GM12891 (cell line): ENCODE measurements at places on chromosomes 2 and 18.

DNA sequence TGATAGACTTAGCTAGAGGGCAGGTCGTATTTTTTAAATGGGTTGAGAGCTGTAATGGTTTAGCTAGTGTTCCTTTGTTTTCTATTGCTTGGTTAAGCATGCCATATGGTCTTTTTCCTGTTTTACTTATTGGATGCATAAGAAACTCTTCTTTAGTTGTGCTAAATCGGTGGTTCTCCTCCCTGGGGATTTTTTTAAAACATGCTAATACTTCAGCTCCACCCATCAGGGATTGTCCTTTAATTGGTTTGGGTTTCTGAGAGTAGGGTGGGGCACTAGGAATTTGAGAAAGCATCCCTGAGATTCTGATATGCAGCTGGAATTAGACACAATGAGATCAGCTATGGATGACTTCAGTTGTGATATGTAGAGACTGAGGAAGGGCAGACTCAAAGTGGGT lies 497.2 kb downstream of the THSD7B start:
- no peak for DNase-seq

- no peak for DNase-seq
Observed at GRCh38 chr18:70190529-70190928, 15.0 kb downstream of the RTTN start.

GRCh38 chr2:3169106-3169870 lies 208.3 kb downstream of the EIPR1 start:
- DNase-seq = no peak

- DNase-seq = no peak
Observed at GRCh38 chr2:151138507-151138906, 123.2 kb downstream of the RBM43 start.

GRCh38 chr2:11395389-11395788 lies 51.0 kb upstream of the ROCK2 start:
- no peak for DNase-seq

DNA sequence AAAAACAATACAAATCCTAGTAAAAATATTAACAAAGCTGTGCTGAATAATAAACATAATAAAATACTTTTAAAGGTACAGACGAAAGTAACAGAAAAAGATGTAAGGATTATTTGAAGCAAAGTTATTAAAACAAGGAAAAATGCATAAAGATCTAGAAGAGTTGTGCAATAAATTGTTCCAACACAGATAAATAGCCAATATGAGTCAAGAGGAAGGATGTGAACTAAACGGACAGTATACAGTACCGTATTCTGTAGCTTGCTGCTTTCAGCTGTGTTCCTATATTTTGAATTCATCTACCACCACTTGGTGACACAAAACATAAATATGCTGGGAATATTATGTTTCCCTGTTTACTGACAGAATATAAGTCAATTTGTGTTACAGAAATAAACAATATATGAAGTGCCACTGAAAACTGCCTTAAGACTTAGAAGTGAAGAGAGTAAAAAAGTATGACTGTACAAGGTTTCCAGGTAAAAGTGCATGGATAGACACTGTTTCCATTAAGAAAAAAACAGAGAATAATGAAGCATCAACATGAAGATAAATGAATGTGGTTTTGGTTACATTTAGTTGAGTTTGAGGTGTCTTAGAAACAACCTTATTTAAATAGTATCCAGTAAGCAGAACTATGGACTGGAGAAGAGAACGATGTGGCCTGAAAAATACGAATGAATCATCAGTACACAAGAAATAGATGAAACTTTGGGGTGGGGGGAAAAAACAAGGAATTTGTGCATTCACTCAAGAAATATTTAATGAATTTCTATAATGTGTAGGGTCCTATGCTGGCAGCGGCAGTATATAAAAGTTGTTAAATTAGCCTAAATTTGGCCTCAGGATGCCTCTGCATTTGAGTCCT lies 13.1 kb downstream of the PPP3R1 start:
- no peak for DNase-seq

GRCh38 chr2:56580242-56580641 lies 396.5 kb downstream of the CCDC85A start:
- no peak for DNase-seq

GRCh38 chr2:31049916-31050588 lies 88.2 kb downstream of the GALNT14 start:
- DNase-seq = no peak

GRCh38 chr2:106792671-106793070 lies 93.3 kb downstream of the ST6GAL2 start:
- DNase-seq = no peak

GRCh38 chr2:54928719-54929118 lies 121.5 kb downstream of the RTN4 start:
- DNase-seq = no peak

GRCh38 chr2:20103530-20103929 lies 52.1 kb upstream of the LAPTM4A start:
- DNase-seq = no peak

DNA sequence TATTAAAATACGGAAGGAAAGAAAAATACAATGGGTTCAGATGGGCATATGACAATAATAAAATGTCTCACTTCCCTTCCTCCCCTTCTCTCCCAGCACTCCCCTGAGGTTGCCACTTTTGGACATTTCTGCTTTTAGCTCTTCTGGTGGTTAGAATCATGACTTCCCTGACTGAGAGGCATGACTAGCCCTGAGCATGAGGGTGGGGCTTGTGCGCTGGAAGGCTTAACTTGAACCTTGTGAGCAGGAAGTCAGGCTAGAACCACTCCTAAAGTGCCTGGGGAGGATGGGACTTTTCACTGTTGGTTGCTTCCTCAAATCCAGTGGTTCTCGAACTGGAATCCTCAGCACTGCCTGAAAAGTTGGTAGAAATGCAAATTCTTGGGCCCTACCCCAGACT lies 19.7 kb upstream of the ARHGAP25 start:
- no peak for DNase-seq

DNA sequence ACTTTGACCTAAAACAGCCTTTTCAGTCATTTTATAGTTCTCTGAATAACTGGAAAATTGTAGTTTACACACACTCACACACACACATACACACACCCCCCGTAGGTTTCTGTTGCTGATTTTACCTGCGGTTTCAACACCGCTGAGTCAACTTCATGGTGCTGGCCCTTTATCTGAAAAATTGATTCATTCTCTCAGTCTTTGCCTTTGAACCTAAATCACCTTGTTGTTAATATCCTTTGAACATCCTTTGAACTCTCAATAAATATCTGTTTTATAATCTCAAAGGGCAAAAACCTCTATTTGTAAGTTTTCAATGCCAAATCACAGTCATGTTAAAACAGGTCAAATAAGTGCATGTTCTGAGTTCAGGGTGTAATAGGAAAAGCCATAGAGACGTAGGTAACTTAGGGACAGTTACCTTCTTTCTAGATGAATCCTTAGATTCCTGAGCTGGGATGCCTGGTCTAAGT lies 109.0 kb upstream of the BZW1 start:
- no peak for DNase-seq

- no peak for DNase-seq
Observed at GRCh38 chr2:221104361-221104811, 467.7 kb downstream of the EPHA4 start.

DNA sequence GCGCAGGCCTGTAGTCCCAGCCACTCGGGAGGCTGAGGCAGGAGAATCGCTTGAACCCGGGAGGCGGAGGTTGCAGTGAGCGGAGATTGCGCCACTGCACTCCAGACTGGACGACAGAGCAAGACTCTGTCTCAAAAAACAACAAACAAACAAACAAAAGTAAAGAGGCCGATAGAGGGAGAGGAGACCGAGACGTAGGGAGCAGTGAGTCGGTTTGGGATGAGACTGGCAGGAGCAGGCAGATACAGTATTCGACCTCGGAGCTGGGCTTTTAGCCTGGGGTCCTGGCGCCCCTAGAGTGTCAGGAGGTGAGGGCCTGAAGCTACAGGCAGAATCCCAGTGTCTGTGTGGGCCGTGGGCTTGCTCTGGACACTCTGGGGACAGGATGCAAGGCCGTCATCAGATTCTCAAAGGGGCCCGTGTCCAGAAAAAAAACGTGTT lies 51.2 kb downstream of the SLC4A1AP start:
- DNase-seq = no peak

DNA sequence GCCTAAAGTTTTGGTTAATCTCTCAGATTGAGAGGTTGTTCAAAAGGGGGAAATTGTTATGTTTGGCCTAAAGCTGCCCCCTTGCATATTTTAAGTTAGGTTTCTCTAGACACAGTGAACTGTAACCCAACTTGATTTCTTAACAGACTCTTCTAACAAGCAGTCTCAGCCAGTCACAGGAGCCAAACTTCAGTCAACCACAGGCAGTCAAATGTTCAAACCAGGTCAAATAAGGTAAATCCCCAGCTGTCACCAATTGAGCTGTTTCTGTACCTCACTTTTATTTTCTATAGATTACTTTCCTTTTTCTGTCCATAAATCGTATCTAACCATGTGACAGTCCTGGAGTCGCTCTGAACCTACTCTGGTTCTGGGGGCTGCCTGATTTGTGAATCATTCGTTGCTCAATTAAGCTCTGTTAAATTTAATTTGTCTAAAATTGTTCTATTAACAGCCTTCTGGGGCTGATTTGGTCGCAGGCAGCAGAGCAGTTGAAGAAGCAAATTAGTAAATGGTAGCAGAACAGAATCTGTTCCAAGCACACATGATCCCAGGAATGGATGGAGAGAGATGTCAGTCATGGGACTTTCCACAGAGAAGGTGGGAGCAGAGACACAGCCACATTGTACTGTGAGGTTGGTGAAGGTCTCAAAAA lies 16.4 kb upstream of the NFU1 start:
- peak; percentile 25 for DNase-seq

DNA sequence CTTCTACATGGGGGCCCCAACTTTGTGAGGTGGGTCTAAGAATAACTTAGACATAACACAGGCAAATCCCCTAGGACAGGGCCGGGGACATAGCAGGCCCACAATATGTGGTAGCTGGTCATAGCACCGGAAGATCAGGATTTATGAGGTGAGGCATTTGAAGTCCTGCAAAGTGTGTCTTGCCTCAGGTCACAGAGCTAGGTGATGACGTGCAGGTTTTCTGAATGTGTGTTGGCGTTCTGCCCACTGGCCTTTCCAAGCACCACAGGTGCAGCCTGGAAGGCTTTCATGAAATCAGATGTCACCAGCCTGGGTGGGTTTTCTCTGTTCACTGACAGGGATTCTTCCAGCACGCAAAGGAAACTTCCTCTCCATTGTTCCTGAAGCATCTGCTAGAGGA lies 119.1 kb downstream of the LRATD1 start:
- DNase-seq = no peak

DNA sequence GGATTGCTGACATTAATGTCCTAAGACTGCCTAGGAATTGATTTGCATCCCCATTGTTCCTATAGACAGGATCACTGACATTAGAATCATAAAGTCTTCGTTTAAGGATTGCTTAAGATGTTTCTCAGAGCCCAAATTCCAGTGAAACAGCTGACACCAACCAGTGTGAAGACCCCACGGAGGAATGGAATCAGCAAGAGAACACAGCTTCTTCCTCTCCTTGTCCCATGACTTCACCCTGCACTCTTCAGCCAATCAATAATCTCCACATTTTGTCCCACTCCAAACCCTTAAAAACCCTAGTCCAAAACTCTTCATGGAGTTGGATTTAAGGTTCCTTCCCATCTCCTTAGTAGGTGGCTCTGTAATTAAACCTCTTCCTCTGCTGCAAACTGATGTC lies 157.0 kb upstream of the NDUFV2 start:
- no peak for DNase-seq

DNA sequence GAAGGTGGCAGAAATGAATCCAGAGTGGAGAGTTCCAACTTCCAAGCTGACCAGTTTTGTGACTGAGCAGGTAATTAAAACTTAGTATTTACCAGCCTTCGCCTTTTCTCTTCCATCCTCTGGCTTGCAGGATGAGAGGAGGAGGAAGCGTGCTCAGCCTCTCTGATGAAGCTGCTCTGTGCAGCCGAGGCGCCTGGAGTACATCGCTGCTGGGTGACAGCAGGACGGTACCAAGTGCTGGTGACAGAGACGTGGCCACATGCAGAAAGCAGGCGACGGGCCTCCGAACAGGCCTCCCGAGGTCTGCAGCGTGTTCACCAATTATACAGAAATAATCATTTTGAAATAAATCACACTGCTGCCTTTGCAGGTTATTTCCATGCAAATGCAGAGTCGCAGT lies 95.0 kb downstream of the MBP start:
- no peak for DNase-seq

- DNase-seq = no peak
Observed at GRCh38 chr18:3538456-3538855, 88.5 kb downstream of the TGIF1 start.

DNA sequence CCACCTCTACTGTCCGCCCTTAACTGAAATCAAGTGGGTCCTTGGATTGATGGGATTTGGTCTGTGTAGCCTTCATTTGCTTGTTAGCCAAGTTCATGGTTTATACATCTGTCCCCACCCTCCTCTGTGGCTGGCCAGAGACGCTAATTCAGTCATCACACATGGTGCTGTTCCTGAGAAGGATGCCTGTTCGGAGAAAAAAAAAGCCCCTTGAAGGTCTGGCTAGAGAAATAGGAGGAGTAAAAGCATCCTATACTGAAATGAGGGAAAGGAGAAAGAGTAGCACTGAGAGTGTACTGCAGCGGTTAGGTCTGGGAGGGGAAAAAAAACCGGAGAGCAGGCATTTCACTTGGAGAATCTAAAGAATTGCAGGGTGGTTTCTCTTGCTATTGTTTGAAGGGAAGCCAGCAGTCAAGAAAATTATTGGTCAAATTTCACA lies 180.6 kb upstream of the EPAS1 start:
- no peak for DNase-seq

- DNase-seq = no peak
Observed at GRCh38 chr2:68279691-68280090, 27.4 kb upstream of the PPP3R1 start.

DNA sequence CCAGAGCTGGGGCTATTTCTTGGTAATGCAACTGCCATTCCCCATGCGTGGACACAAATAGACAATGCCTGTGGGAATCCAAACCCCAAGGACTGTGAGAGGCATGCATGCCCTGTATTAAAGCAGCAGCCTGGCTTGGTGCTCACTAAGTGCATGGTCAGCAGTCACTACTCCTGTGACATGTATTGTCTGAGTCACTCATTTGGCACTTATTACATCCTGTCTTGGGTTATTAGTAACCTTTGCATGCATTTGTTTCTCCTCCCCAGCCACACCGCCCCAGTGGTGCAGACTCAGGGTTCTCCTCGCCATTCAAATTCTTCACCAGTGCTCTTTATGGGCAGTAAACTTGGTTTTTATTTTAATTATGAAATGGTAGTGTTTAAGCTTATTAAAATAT lies 30.2 kb downstream of the PRKCE start:
- DNase-seq = peak; percentile 30

GRCh38 chr18:39524370-39524769 lies 1958.8 kb upstream of the CELF4 start:
- no peak for DNase-seq
